Forelimb muscle (tissue), 1 donor: ENCODE measurements at places on chromosomes 11 and 22. TPM values are rescaled to one million over a fixed set of nuclear protein-coding genes. Genes with fewer than 3 reads are reported as not detected.

Gene LRRN4CL
- polyA plus RNA-seq, result 18.8 TPM

Gene UCP3
- polyA plus RNA-seq, result 4.5 TPM

Gene MYEOV
- polyA plus RNA-seq, result 0.90 TPM

Gene FAM227A
- 1.1 TPM for polyA plus RNA-seq

Gene DEFB131B
- not detected for polyA plus RNA-seq

Gene TIMM10
- 40.7 TPM for polyA plus RNA-seq

Gene FOLH1
- 2.5 TPM for polyA plus RNA-seq

Gene BARX2
- polyA plus RNA-seq, result 0.68 TPM

Gene CNGA4
- 0.15 TPM for polyA plus RNA-seq

Gene C11orf87
- polyA plus RNA-seq, result 0.06 TPM

Gene SLC35C1
- 6.6 TPM for polyA plus RNA-seq

Gene MMP3
- polyA plus RNA-seq, result not detected

Gene CABP4
- 1.1 TPM for polyA plus RNA-seq

Gene MMP7
- polyA plus RNA-seq, result not detected

Gene ANKRD49
- 10.2 TPM for polyA plus RNA-seq

Gene LAYN
- polyA plus RNA-seq, result 3.9 TPM

Gene PRG3
- 0.85 TPM for polyA plus RNA-seq

Gene CST6
- polyA plus RNA-seq, result not detected

Gene PGA3
- polyA plus RNA-seq, result 1.5 TPM

Gene EHF
- not detected for polyA plus RNA-seq

Gene RHOD
- polyA plus RNA-seq, result 18.5 TPM

Gene ENTHD1
- polyA plus RNA-seq, result not detected

Gene IL17REL
- polyA plus RNA-seq, result not detected

Gene MICAL2
- 18.7 TPM for polyA plus RNA-seq

Gene ADORA2A
- polyA plus RNA-seq, result 14.0 TPM

Gene TTC36
- 2.4 TPM for polyA plus RNA-seq

Gene IL10RA
- 3.8 TPM for polyA plus RNA-seq

Gene GNG3
- 0.68 TPM for polyA plus RNA-seq

Gene CLMP
- polyA plus RNA-seq, result 12.0 TPM

Gene PDGFD
- polyA plus RNA-seq, result 16.5 TPM

Gene OR4P4
- not detected for polyA plus RNA-seq

Gene CD248
- polyA plus RNA-seq, result 76.4 TPM

Gene C22orf23
- polyA plus RNA-seq, result 10.2 TPM

Gene FJX1
- 6.0 TPM for polyA plus RNA-seq

Gene SHISAL1
- 17.1 TPM for polyA plus RNA-seq

Gene MDK
- 141 TPM for polyA plus RNA-seq

Gene PRR33
- polyA plus RNA-seq, result 6.3 TPM

Gene TREH
- polyA plus RNA-seq, result 0.19 TPM

Gene C11orf52
- polyA plus RNA-seq, result 3.1 TPM

Gene RCOR2
- 11.5 TPM for polyA plus RNA-seq

Gene CNTF
- polyA plus RNA-seq, result 0.71 TPM

Gene ADM2
- 0.30 TPM for polyA plus RNA-seq

Gene SYT13
- polyA plus RNA-seq, result 0.30 TPM

Gene HDHD5
- 46.4 TPM for polyA plus RNA-seq

Gene TBX10
- not detected for polyA plus RNA-seq

Gene MAP6
- polyA plus RNA-seq, result 10.7 TPM
